ENCODE measurements at places on chromosomes 7 and 10. TPM values are rescaled to one million over a fixed set of nuclear protein-coding genes. Genes with fewer than 3 reads are reported as not detected.

TEX47 gene
- not detected for total RNA-seq

DRGX gene
- total RNA-seq = not detected

NUTM2A gene
- 1.0 TPM for total RNA-seq

SYNPO2L gene
- total RNA-seq = 0.11 TPM

KCNH2 gene
- not detected for total RNA-seq

AGR2 gene
- not detected for total RNA-seq

SFMBT2 gene
- 0.22 TPM for total RNA-seq

SLC18A3 gene
- total RNA-seq = not detected

SPAM1 gene
- not detected for total RNA-seq

ITGA8 gene
- not detected for total RNA-seq

BHLHA15 gene
- not detected for total RNA-seq

TEX36 gene
- not detected for total RNA-seq

PON3 gene
- total RNA-seq = not detected

ARHGAP19 gene
- total RNA-seq = 5.0 TPM

ACTL6B gene
- total RNA-seq = not detected

KCP gene
- not detected for total RNA-seq

GRM8 gene
- not detected for total RNA-seq

GNAI1 gene
- total RNA-seq = 30.7 TPM

ADCK2 gene
- 29.0 TPM for total RNA-seq

ANKRD61 gene
- total RNA-seq = not detected

AKR1D1 gene
- not detected for total RNA-seq

- DNase-seq = no peak
Observed at GRCh38 chr10:73655257-73655989, 406 bp downstream of the SYNPO2L start.

DNA sequence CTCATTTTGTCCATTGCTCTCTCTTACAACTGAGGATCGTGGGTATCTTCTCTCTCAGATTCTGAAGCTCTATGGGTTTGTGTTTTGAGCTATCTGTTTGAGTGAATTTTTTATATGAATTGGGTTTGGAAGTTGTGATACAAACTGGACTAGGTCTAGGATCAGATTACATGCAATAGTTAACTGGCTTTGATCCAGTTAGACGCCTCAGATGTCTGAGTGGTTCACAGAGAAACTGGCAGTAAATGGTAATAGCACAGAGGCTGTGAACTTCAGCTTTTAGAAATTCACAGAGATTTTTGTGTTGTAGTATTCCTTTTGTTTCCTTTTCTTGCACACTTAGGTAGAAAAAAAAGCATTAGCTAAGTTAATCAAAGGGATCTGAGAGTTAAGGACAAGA is 12.7 kb upstream of the DNMBP start:
- DNase-seq = peak; percentile 29

DNA sequence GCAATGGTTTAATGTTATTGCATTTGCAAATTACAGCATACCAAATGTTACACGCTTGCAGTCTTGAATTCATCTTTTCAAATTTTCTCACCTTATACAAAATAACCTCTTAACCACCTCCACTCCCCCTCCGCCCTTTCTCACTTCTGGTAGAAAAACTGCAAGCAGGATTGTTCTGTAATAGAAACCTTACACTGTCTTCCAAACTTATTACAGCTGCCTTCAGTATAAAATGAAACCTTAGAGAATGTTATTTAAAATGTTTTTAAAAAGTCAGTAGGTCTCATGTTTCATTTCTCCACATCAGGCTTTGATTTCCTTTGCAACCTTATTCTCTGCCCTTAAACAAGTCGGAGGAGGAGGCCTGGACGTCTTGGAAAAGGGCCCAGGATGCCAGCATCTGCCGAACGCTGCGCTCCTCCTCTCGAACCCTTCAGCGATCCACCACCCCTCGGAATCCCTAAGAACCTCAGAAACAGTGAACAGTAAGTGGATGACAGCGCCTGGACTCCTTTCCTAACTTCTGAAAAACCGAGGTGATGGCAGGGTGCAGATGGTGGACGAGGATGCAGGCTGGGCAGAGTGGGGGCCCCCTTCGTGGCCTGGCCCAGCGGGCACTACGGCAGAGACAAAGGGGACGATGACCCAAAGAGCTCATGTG is 74.0 kb downstream of the FGFR2 start:
- DNase-seq = no peak

DNA sequence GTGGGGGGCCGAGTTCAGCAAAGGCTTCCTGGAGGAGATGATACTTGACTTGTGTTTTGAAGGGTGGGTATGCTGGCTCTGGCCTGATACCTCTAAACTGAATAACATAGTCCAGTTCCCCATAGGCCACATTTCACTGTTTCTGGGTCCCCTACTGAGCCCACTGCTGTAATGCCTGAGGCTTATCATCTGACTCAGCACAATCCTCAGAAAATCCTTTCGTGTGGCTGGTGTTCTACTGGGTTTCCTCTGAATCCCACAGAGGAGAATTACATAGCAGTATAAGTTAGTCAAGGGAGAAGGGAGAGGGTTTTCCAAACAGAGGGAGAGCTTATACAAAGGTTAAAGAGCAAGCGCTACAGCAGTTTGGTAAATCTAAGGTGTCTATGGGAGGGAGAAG is 2.8 kb upstream of the R3HCC1L start:
- no peak for DNase-seq

GRCh38 chr10:95314192-95314918 is 23.6 kb upstream of the PDLIM1 start:
- DNase-seq = no peak

GRCh38 chr7:71995111-71995510 is 417.0 kb downstream of the CALN1 start:
- no peak for DNase-seq

DNA sequence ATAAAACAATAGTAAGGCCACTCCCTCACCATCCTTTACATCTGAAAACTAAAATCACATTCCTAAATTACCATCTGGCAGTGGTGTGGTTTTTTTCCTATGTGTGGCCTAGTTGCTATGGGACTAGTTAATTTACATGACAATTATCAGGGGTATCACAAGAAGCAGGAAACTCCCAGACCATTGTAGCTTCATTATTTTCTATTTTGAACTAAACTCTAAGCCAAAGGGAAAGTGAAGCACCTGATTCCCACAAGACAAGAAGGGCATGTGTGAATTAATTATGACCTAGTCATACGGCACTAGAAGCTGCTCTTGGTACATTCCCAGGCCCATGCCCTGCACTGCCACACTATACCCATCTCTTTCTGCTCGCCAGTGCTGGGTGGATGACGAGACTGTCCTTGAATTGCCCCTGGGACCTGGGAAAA is 103.4 kb downstream of the ATXN7L1 start:
- DNase-seq = no peak

GRCh38 chr10:30581779-30582380 is 47.7 kb downstream of the LYZL2 start:
- DNase-seq = peak; percentile 61

GRCh38 chr10:132332433-132332754 is 401 bp downstream of the LRRC27 start:
- DNase-seq = peak; percentile 51

GRCh38 chr10:114252883-114253282 is 13.8 kb downstream of the VWA2 start:
- DNase-seq = no peak

DNA sequence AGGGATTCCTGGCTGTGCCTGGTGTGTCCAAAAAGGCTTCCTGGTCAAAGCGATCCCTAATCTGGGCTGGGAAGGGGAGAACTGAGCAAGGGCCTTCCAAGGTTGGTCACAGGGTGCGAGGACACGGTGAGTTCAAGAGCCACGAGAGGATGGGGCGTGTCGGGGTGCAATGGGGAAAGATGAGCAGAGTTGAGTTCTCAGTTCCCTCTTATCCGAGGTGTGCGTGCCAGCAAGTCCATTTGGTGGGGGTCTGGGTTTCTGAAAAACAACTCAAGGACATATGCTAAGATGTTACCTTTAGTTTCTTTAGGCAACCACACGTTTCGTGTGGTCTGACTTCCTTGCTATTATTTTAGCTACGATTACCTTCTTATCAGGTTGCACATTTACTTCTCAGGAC is 1.3 kb downstream of the ZNF775 start:
- DNase-seq = no peak

DNA sequence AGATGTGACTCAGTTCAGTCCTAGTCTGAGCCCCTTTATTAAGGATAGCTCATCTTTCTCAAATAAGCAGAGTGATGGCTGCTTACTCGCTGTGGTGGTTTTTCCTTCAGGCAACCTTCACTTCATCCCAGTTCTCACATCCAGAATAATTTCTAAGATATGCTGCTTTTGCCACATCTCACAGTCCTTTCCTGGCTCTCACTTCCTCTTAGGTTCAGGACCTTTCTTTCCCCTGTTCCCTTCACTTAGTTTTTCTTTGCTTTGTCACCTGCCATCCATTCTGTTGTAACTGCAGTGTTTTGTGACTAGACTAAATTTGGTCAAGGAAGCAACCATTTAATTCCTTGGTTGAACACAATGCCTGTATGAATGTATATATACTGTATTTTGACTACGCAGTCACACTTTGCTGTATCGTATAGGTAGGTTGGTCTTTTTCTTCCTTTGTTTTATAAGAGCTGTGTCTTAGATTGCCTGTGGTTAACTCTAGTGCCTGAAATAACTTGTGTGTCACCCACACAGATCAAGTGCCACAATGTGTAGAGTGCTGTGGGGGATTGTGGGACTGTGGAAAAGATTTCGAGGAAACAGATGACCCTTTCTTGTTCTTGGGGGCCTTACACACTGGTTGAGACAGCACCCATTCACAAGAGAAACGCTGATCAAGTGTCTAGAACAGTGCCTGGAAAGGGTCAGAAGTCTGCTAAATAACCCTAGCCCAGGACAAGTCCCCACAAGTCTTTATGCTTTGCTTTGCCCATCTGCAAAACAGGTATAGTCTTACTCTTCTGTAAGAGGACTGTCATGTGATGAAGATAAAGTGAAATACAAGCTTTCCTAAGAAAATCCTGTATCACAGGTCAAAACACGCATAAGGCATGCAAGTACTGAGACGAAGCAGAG is 2.6 kb downstream of the ZNF655 start:
- DNase-seq = no peak

DNA sequence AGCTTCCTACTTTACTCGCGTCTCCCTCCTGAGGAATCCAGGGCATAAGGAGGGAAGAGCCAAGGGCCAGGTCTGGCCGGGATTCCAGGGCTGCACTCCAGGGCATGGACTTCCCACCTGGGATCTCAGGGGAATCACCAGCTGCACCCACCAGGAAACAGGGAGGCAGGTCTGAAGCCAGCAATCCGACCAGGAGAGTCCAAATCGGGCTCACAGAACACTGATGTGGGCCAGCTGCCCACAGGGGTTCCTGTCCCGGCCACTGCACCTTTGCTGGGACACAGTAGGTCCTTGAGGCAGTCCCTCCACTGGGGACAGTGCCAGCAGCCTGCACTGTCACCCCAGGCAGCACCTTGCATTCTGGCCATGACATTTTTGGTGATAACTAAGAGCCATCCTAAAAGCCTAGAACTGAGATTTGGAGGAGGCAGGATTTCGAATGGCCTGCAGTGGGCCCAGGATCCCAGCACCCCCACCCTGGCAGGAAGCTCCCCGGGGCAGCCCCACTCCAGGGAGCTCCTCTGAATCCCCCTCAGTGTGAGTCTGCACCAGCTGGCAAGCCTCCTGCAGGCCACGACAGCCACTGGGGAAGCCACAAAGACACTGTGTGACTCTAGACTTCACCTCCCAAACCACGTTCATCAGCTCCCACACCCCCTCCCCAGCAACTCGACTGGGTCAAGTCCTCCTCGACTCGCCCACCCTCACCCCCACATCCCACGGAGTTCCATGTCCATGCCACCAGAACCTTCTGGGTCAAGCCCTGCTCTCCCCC is 71.5 kb upstream of the PPP2R2D start:
- DNase-seq = no peak

GRCh38 chr10:105742184-105742583 is 1101.1 kb downstream of the SORCS3 start:
- no peak for DNase-seq

GRCh38 chr7:41187322-41187721 is 515.6 kb downstream of the INHBA start:
- DNase-seq = no peak

GRCh38 chr7:97418312-97418711 is 300.8 kb downstream of the SDHAF3 start:
- no peak for DNase-seq

GRCh38 chr7:55073976-55074528 is 55.2 kb downstream of the EGFR start:
- peak; percentile 92 for DNase-seq

GRCh38 chr7:133703547-133703946 is 423.6 kb upstream of the LRGUK start:
- DNase-seq = peak; percentile 89

DNA sequence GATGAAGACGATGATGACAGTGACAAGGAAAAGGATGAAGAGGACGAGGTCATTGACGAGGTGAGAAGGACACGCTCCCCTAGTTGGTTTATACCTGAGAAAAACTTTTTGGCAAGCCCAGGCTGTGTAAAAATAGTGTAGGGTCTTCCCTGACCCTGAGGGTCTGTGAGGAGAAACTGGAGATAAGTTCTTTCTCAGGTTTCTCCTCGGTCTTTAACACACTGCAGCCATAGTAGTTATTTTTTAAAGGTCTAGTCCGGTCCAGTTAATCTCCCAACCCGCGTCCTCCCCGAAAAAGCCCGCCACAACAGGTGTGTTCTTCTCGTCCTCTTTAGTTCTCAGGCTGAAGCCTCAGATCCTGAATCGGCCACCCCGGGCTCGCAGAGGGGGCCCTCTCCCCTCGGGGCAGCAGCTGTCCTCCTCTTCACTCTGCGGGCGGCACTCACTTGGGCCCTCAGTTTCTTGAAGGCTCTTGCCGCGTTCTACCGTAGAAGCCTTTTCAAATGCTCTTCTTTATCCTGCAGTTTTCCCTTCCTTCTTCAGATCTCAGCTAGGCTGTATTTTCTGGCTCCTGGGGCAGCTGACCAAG is 411 bp downstream of the BCCIP start:
- DNase-seq = peak; percentile 56

- peak; percentile 33 for DNase-seq
Observed at GRCh38 chr10:116809483-116810119, 39.7 kb upstream of the ENO4 start.

DNA sequence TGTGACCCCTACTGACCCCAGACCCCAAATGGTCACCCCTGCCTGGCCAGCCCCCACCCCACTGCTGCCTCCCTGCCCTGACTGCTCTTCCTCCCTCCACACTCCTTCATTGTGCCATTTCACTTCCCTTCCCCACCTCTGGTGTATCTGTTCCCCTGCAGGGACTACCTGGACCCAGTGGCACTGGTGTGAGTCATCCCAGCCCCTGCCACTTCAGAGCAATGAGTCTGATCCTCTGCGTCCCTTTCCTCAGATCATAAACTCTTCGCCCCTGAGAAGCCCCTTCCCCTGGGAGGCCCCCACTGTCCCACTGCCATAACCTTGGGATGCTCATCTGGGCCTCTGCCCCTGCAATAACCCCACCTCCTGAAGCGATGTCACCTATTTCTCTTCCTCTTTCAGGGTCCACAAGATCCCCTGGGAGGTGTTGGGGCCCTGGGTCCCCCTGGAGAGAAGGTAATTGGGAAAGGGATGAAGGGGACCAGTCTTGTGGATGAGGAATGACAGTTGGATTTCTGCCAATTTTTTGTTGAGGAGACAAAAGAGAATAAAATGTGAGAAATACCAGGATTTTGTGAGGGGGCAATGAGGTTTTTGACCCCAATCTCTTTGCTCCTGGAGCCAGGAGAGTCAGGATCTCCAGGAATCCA is 19.1 kb upstream of the VOPP1 start:
- no peak for DNase-seq

GRCh38 chr10:22433875-22434274 is 88.6 kb downstream of the SPAG6 start:
- peak; percentile 92 for DNase-seq

- DNase-seq = peak; percentile 28
Observed at GRCh38 chr10:17215782-17216122, 12.3 kb upstream of the VIM start.
